ENCODE measurements at places on chromosomes 6 and 20.
A peak's percentile ranks its signal among the peaks of the same experiment; 100 is the strongest.

- DNase-seq, result no peak
Observed at GRCh38 chr6:4707011-4707410, 69.2 kb upstream of the CDYL start.

DNA sequence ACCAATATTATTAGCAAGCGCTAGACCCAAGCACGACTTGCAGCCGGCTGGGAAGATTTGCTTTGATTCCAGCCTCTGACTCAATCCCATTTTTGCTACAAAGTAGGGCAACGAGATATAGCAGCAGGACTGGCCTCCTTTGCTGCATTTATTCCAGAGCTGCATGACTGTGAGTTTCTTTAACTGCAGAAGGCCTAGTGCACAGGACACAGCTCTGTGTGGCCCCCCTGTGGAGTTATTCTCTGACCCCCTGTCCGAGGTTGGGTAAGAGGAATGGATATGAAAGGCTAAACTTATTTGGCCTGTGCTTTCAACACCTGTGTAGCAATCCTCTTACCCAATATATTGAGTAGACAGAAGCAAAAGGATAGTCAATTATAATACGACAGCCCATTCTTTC lies 133.3 kb upstream of the SPTLC3 start:
- DNase-seq, result no peak

GRCh38 chr20:49680484-49680883 lies 33.2 kb downstream of the B4GALT5 start:
- no peak for DNase-seq

DNA sequence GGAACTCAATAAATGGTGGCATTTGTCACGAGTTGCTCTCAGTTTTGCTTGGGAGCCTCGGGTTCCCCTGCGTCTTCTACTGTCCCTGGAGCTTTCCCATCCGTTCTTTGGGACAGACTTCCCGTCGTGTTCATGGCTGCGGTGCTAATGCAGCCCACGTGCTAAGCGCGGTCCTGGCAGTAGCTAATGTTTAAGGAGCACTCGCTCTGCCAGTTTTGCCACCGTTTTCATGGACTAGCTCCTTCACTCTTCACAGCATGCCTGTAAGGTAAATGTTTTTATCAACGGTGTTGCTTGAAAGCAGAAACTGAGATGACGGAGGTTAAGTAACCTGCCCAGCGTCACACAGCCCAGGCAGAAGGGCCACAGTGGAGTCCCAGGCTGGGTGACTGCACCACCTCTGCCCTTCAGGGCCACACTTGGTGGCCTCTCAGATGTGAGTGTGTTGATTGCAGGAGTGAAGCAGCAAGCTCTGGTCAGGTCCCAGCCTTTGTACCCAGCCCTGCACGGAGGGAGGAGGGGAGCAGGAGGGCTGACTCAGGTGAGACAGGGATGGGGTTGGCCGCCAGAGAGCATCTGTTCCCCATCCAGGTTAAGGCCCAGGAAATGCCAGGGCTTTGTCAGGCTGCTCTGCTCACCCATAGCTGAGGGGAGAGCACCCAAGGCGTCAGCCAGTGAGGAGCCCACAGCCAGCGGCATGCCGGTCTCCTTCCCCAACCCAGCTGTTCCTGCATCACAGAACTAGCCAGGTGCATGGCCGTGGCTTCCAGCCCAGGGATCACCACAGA lies 181.8 kb downstream of the ZMYND8 start:
- no peak for DNase-seq

GRCh38 chr20:46943861-46944591 lies 49.4 kb downstream of the EYA2 start:
- DNase-seq, result no peak

DNA sequence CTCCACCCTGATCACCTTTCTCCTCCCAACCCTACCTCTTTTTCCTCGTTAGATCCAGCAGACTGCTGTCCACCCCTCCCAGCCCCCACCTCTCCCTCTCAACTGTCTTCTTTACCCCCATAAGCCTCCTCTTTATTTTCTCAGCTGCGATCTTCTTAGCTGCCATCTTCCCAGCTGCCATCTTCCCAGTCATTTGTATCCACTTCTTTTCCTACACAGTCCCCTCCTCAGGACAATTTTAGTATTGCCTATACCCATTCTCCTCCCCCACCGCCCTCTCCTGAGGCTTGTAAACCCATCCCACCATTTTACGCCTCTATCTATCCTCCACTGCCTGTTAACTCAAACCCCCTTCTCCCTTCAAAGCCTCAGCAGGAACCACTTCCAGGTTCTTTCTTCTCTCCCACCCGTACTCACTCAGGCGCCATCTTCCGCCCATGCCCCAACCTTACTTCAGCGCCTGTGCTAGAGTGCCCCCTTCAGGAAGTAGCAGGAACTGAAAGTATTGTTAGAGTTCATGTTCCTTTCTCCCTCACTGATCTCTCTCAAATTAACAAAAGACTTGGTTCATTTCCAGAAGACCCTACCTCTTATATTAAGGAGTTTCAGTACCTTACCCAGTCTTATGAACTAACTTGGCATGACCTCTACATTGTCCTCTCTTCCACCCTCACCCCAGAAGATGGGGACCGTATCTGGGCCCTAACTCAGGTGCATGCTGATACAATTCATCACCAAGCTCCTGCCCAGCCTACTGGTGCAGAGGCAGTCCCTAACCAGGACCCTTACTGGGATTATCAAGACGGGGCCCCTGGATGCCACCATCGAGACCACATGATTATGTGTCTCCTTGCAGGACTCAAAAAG lies 236.0 kb downstream of the ADGRG6 start:
- peak; percentile 65 for DNase-seq

DNA sequence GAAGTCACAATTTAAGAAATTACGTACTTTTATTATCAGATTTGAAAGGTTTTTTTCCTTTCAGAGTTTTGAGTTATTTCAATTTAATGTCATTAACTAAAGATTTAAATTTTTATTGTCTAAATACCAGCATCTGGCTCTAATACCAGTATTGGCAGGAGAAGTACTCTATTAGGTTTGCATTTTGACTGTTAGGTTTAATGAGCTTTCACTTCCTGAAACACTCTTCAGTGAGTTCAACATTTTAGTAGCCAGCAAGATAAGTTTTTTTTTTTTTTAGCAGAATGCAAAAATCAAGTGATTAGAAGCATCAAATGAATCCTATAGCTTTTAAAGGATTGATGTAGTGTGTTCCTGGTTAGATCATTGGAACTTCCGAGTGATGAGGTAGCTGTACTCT lies 34.0 kb upstream of the SCGN start:
- DNase-seq, result no peak

- no peak for DNase-seq
Observed at GRCh38 chr6:91240878-91241603, 654.2 kb upstream of the MAP3K7 start.

GRCh38 chr6:36364669-36365479 lies 22.6 kb downstream of the ETV7 start:
- no peak for DNase-seq

- no peak for DNase-seq
Observed at GRCh38 chr6:116648156-116648555, 20.4 kb downstream of the ZUP1 start.

DNA sequence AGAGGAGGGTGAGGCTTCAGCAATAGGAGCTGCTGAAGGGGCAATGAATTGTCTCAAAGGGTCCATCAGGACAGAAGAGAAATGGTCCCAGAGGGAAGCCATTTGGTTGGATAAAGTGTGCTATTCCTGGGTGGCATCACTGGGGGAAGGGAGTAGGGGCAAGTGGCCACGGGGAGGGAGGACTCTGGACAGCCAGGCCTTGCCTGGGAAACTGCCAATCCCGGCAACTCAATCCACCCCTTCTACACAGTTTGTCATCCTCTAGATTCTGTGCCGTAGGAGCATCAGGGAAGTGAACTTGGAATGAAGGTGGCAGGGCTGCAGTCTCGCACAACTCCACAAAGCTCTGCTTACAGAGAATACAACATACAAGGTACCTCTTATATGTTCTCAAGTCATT lies 59.5 kb upstream of the RIPOR2 start:
- DNase-seq, result no peak

- DNase-seq, result no peak
Observed at GRCh38 chr6:155770856-155771255, 315.2 kb upstream of the NOX3 start.

DNA sequence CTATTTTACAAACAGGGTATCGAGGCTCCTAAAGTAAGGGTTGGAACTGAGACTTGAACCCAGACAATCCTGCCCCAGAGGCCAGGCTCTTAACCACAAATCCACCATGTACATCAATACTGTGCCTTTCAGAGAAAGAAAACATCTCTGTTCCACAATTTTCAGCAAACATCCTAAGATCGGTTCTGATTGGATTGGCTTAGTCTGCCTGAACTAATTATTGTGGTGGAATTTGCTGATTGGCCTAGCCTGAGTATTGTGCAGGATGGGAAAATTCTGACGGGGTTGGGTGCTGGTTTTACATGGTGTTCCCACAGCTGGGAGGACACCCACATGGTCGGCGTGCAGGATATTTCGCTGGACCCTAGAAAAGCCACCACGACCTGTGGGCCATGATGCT lies at the start of gene CLPSL1:
TSS of gene CLPSL1 (plus strand) at position 301 of the 400 bp plus-strand sequence. CDS start at position 393, 92 bp downstream.
- no peak for DNase-seq

Data from myocyte (in vitro differentiated cells).